ENCODE measurements at places on chromosomes 1 and 21.

DNA sequence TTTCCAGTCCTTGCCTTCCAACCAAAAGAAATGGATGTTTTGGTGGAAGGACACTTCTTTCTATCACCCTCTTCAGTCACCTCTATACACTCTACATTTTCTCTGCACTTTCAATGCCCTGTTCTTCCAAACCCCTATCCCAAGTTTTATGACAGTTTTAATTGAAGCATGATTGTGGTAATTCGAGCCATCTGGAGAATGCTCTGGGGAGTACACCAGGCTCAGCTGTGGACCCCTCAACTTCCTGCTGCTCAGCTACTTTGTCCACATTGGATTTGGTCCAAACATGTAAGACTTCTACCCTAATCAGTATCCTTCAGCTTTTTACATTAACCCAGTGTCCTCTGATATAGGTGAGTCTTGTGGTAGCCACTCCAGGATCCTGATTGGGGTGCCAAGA is 129.6 kb downstream of the SYT2 start:
- no peak for DNase-seq

GRCh38 chr1:115613767-115614166 is 28.0 kb upstream of the VANGL1 start:
- no peak for DNase-seq

- no peak for DNase-seq
Measured at GRCh38 chr1:65478379-65479026, 58.0 kb downstream of the LEPR start.

DNA sequence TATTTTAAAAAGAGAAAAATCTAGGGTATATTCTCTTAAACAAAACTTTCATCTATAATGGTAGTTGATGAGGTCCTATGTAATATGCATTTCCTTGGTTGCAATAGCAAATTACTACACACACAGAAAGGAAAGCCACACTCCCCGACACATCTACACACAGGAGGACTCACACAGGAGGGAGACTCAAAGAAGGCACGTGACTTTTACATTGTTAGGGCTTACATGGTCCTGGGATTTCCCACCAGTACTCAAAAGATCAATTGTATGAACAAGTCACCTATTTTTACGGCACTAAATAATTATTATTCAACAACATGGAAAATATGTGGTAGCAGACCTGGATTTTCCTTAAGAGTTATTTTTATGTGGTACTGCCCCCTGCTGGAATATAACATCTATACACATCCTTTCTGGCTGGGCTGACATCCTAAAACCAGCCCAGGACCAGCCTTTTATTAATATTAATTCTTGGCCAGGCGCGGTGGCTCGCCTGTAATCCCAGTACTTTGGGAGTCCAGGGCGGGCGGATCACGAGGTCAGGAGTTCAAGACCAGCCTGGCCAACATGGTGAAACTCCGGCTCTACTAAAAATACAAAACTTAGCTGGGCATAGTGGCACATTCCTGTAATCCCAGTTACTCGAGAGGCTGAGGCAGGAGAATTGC is 33.9 kb upstream of the LGALS8 start:
- DNase-seq: no peak

DNA sequence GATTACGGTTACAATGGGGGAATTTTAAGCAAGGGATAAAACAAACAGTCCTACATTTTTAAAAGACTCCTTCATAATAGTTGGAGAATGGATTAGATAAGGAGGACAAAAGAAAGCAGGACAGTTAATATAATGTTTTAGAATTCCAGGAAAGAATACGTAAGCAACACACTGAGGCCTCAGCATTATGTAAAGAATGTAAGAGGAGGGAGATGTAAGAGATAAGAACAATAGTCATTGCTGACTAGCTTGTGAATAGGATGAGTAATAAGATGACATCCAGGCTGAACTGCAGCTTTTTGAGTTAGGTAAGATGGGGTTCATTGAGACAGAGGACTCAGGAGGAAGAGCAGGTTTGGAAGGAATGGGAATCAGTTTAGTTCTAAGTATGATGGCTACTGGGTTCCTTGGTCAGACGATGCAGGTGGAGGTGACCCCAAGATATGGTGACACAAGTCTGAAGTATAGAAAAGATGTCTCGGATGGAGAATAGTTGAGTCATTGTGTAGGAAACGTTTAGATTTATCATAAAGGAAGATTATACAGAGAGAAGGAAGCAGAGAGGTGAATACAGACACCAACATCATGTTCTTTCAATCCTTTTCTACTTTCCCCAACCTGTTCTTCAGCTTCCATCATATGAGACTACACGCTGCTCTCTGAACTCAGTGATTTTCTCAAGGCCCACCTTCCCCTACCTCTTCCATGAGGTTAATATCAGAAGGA is 372.8 kb downstream of the PTBP2 start:
- no peak for DNase-seq

DNA sequence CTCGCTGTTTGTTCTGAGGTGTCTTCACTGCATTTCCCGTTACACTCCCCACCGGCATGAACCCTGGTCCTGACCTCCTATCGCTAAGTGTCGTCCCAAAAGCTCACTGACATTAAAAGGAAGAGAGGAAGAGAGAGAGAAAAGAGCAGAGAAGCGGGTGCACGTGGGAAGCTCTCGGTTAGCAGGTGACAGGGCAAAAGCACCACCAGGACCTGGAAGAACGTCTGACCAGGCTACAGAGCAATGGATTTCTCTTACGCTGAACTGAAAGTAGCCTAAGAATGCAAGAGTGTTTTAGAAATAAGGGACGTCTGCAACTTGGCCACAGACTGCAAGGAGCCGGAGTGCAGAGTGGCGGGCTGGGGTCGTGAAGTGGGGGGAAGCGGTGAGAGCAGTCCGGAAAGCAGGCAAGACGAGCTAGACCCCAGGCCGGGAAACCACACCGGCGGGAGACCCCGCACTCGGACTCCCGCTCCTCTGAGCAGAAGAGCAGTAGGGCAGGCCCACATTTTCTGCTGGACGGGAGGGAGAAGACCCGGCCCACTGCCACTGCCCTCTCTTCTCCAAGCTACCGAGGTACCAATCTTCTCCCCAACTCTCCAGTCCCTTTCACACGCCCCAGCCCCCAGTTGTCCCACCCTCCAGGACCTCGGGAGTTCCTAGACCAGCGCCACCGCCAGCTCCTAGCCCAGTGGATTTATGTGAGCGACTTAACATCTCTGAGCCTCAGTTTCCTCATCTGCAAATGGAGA is 8.3 kb upstream of the MPZL1 start:
- no peak for DNase-seq

GRCh38 chr1:61935516-61935915 is 193.2 kb downstream of the PATJ start:
- DNase-seq: no peak

GRCh38 chr1:31428436-31429221 is 15.6 kb downstream of the SERINC2 start:
- no peak for DNase-seq

DNA sequence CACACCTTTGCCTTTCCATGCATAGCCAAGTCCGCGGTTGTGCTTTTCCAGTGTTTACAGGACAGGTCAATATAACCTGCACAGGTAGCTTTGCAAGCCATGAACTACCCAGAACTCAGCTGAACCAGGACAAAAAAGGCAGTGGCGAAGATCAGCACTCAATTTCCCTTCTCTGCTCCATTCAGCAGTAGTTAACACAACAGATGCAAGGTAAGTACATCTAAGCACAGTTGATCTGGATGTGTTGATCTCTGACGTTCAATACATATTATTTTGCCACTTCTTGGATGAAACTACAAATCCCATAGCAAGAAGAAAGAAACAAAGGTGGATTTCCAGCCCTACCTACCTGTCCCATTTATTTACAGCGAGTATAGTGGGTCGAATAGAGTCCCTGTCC is 146.6 kb upstream of the KRTAP19-8 start:
- DNase-seq: no peak

DNA sequence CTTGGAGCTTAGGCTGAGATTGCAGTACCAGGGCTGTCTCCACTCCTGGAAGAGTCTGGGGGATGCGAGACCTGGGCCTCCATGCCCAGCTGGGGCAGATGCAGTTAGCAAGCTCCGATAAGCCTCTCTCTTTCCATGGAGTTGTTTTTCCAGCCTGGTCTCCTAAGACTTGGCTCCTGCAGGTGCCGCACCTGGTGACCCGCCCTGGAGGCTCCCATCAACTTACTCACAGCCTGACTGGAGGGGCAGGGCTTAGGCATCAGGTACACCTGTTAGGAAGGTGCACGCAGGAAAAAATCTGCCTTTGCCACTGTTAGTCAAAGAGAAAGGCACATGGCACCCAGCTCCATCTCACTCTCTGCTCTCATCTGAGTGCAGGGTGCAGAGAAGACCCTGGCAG is 198.1 kb upstream of the TMEM51 start:
- no peak for DNase-seq

- no peak for DNase-seq
Measured at GRCh38 chr1:77802026-77802425, 22.6 kb downstream of the MIGA1 start.

DNA sequence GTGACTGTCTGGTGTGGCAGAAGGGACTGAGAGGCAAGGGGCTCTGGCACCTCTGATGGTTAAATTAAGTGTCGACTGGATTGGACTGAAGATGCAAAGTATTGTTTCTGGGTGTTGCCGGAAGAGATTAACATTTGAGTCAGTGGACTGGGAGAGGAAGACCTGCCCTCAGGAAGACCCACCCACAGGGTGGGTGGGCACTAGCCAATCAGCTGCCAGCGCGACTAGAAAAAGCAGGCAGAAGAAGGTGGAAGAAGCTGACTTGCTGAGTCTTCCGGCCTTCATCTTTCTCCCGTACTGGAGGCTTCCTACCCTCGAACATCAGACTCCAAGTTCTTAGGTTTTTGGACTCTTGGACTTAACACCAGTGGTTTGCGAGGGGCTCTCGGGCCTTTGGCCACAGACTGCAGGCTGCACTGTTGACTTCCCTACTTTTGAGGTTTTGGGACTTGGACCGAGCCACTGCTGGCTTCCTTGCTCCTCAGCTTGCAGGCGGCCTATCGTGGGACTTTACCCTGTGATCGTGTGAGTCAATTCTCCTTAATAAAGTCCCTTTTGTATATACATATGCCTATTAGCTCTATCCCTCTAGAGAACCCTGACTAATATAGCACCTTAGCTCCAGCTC is 79.6 kb downstream of the KAZN start:
- no peak for DNase-seq
